ENCODE measurements at places on chromosomes 16 and 17.

- DNase-seq = no peak
Observed at GRCh38 chr17:5962371-5962770, 107.8 kb upstream of the WSCD1 start.

DNA sequence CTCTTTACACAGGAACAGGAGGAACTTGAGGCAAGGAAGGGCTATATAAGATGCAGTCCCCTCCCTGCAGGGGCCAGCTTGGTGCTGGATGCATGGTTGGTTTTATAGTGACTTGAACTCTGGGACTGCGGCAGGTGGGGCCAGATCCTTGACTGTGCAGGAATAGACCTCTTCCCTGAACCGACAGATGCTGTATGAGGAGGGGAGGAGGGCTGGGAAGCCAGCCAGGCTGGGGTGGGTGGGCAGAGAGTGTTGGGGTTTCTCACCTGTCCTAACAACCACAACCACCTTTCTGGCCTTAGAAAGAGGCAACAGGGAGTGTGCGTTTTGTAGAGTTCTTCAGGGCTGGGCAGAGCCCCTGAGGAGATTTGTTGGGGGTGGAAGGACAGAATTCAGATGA, 798.1 kb downstream of the KCNJ18 start:
- no peak for DNase-seq

- no peak for DNase-seq
Observed at GRCh38 chr16:50695017-50696000, 1.9 kb downstream of the NOD2 start.

GRCh38 chr16:22670044-22670536, 143.9 kb upstream of the HS3ST2 start:
- no peak for DNase-seq

- DNase-seq = no peak
Observed at GRCh38 chr16:13083681-13084080, 182.3 kb downstream of the SHISA9 start.

GRCh38 chr16:50326835-50327465, 41.8 kb downstream of the BRD7 start:
- DNase-seq = peak; percentile 74

GRCh38 chr17:59839651-59840328, 53.0 kb downstream of the TUBD1 start:
- DNase-seq = peak; percentile 45
